ENCODE measurements at places on chromosomes 7 and 10.

- DNase-seq = no peak
Observed at GRCh38 chr7:83040484-83040883, 122.2 kb downstream of the PCLO start.

DNA sequence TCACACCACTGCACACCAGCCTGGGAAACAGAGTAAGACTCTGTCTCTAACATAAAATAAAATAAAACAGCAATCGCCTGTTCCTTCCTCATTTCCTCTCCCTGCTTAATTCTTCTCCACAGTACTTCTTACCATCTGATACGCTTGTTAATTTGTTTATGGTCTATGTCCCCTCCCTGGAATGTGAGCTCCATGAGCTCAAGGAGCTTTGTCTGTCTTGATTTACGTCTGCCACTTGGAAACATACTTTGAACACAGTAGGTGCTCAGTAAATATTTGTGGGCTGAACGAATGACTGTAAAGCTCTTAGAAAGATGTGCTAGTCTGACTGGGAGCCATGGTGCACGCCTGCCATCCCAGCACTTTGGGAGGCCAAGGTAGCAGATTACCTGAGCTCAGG is 9.1 kb upstream of the STX1A start:
- DNase-seq = no peak

DNA sequence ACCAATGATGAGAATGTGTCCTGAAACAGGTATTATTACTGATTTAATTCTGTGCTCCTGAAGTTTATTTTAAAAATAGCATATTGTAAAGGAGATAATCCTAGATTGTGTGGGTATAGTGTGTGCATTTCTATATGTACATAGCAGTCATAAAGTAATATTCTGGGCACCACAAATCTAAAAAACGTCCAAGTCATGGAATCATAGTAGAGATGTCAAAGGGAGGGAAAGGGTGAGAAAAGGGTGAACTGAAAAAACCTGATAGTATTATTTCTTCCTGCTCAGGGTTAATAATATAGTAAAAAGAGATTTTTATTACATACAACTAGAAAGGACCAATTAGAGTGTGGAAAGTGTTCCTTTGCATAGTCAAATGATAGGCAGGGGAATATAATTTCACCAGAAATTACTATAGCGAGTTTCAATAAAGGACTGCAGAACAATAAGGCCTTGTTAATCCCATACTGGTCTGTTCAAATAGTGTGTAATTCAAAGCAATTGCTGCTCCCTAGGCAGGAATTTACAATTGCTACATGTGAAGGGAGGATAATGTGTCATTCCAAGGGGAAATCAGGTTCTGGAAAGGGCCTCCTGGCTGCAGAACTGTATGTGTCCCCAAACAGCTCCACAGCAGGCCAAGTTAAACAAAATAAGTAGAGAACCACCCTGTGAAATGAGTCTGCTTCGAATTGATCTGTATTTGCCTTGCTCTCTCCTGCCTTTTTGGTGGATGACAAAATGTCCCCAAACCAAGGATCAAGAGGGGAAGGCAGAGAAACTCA is 42.5 kb upstream of the KMT2E start:
- DNase-seq = no peak

DNA sequence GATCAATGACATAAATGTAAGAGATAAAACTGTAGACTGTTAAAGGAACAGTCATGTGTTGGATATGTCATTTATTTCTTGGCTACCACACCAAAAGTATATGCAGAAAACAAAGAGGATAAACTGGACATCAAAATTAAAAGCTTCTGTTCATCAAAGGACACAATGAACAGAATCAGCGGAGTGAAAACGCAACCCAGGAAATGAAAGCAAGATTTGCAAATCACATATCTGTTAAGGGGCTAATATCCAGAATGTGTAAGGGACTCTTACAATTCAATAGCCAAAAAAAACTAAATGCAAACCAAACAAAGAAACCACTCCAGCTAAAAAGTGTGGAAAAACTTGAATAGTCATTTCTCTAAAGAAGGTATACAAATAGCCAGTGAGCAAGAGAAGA is 164.3 kb downstream of the ZMYND11 start:
- no peak for DNase-seq
